ENCODE measurements at places on chromosomes 4 and X.

GRCh38 chr4:151600432-151600831 lies 160.4 kb downstream of the GATB start:
- DNase-seq, result no peak

- DNase-seq, result no peak
These were observed 144.6 kb upstream of the GPR101 start for GRCh38 chrX:137178392-137178791.

DNA sequence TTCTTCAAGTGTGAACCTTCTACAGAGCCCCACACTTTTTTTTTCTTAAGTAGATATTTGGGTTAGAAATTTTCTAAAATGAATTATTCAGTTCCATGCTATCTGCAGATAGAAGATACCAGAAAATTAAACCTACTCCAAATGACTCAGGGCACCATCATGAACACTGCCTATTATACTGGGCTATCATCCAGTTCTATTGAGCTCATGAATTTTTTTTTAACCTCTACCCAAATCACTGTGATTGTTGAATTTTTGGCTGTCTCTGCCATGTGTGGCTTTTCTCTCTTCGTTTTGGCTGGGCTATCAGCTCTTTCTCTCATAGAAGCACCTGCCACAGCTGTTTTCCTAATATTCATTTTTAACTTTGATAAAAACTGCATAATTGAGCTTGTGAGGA lies 31.0 kb upstream of the SLC34A2 start:
- no peak for DNase-seq

GRCh38 chrX:66050140-66050569 lies 10.3 kb upstream of the VSIG4 start:
- no peak for DNase-seq

- DNase-seq, result no peak
These were observed 155.6 kb downstream of the PCDH7 start for GRCh38 chr4:30875658-30876269.

DNA sequence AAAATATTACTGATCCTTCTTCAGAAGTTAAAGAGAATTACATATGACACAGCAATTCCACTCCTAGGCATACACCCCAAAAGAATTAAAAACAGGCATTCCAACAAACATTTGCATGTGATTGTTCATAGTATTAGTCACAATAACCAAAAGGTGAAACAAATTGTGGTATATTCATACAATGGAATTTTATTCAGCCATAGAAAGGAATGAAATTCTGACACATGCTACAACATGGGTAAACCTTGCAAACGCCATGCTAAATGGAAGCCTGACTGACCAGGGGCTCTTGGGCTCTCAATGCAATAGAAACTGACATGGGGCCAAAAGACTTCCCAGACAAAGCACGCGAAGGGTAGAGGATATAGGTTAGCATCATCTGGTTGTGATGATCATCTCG lies 62.1 kb upstream of the S100G start:
- DNase-seq, result no peak
